H9 (cell line): ENCODE measurements at places on chromosomes 5 and 9. TPM values are rescaled to one million over a fixed set of nuclear protein-coding genes. Genes with fewer than 3 reads are reported as not detected.

Gene MCTP1
- total RNA-seq = 2.5 and 3.0 TPM in 2 replicates

DNA sequence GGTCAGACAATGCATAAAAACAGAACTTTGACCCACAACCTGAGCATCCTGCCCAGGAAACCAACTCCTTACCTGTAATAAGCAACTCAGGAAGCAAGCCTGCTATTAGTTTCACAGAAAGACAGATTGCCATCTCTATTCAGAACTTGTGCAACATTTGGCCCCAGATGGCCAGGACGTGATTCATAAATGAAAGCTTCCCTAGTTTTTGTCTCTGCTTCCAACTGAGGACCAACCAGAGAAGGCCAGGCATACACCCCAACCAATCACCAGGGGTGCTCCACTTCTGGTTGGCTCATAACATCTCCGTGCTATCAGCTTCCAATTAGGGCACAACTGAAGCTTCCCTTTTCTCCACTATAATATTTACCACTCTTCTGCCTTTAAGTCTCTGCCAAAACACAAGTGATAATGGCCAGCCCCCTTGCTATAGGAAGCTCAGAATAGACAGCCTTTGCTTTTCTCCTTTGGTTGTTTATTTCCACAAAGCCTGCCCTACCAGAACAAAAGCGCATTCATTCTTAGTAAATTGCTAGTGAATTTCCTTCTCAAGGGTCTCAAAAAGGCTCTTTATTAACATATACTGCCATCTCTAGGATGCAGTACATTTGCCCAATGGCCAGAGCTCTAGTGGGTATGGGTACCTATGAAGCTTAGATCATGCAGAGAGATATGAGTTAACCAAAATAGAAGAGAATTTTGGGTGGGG lies 289.7 kb upstream of the DAP start:
- H3K27ac ChIP-seq = no peak overlapping the region
- H3K27me3 ChIP-seq = no peaks in the 10 kb centered on the region
- no peaks in the 10 kb centered on the region for H3K36me3 ChIP-seq
- no peak overlapping the region for H3K4me3 ChIP-seq
- DNase-seq = no peak
- H3K4me1 ChIP-seq = no peaks in the 10 kb centered on the region

Gene GZMA
- not detected in 2 replicates for total RNA-seq

DNA sequence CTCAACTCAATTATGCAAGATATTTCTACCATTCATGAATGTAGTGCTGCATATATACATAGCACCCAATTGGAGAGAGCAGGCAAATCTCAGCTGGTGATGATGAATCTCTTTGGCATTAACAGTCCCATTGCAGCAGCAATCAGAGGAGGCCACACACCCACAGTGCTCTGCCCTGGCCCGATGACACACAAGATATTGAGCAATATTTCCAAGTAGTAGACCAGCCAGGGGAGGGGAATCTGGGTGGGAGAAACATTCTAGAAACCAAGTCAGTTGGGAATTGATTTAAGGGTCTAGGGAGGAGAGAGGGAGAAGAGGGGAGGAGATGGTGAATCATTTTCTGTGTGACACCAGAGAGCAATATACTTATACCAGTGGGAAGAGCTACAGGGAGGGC lies 14.9 kb upstream of the C5orf63 start:
- no peaks in the 10 kb centered on the region; the same call in 1 of the 2 replicates for H3K27me3 ChIP-seq
- H3K36me3 ChIP-seq = no peaks in the 10 kb centered on the region
- no peak for DNase-seq
- no peak overlapping the region for H3K27ac ChIP-seq
- peaks cover 6% of the 10 kb centered on the region; the same call in 1 of the 2 replicates for H3K4me1 ChIP-seq

Gene SLC22A4
- 0.70 and 0.72 TPM in 2 replicates for total RNA-seq

- no peaks in the 10 kb centered on the region for H3K27me3 ChIP-seq
- H3K4me1 ChIP-seq = no peaks in the 10 kb centered on the region
- H3K4me3 ChIP-seq = no peak overlapping the region
- H3K36me3 ChIP-seq = no peaks in the 10 kb centered on the region
Measured at GRCh38 chr9:114085387-114085789, 7.3 kb upstream of the AMBP start.

GRCh38 chr5:2721385-2722138 lies 29.9 kb downstream of the IRX2 start:
- no peak overlapping the region for H3K27ac ChIP-seq
- H3K27me3 ChIP-seq = no peaks in the 10 kb centered on the region
- no peaks in the 10 kb centered on the region for H3K36me3 ChIP-seq
- no peak overlapping the region for H3K4me3 ChIP-seq
- no peaks in the 10 kb centered on the region for H3K4me1 ChIP-seq

DNA sequence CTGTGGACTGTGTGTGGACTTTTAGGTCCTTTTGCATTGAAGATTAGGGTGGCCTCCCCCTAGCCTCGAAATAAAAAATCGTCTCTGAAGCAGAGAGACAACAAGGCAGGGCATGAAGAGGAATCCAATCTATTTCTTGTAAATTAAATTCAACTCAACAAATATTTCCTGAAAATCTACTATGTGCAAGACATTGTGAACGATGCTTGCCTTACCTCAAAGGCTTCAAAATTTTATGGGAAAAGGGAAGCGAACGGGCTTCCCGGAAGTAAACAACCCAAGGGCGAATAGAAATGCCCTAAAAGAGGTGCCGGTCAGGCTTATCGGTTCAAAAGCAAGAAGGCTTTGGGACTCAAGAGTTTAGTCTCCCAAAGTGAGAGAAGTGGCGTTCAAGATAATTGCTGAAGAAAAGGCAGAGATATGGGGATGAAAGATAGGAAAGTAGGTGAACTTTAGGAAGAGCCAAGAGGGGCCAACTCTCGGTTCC lies 525 bp downstream of the KIF24 start:
- no peak for DNase-seq
- no peaks in the 10 kb centered on the region; the same call in 1 of the 2 replicates for H3K4me1 ChIP-seq
- no peaks in the 10 kb centered on the region for H3K27me3 ChIP-seq
- no peak overlapping the region for H3K27ac ChIP-seq

DNA sequence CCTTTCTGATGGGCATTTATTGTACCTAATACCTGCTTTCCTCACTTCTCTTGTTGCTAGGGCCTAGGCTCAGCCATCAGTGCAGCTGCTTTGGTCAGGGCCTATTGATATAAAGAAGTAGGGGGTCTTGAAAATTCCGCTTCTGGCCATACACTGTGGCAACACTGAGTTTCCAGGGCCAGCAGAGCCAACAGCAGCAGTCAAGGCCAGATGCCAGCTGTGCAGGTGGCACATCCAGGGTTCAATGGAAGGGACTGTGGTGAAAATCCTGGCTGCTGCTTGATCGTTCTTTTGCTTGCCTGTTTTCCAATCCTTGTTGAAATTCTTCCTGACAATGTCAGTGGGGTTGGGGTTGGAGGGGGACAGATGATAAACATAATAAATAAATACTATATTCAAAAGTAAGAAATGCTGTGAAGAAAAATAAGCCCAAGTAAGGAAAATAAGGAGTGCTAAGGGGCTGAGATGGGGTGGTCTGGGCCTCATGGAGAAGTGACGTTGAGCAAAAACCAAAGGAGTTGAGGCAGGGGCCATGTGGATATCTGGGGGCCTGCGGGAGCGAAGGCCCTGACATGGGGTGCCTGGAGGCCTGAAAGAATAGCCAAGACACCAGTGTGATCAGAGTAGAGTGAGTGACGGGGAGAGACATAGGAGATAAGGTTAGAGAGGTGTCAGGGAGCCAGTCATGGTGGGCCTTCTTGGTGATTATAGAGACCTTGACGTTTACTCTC lies 91.0 kb upstream of the ALDH1B1 start:
- H3K27ac ChIP-seq = no peak overlapping the region
- H3K36me3 ChIP-seq = no peaks in the 10 kb centered on the region
- H3K27me3 ChIP-seq = no peaks in the 10 kb centered on the region
- no peak for DNase-seq
- H3K4me3 ChIP-seq = no peak overlapping the region

Gene COMMD10
- 29.4 and 33.9 TPM in 2 replicates for total RNA-seq

GRCh38 chr5:57561231-57561842 lies 78.7 kb upstream of the ACTBL2 start:
- H3K27ac ChIP-seq = no peak overlapping the region
- no peak for DNase-seq
- no peaks in the 10 kb centered on the region for H3K36me3 ChIP-seq
- no peaks in the 10 kb centered on the region for H3K27me3 ChIP-seq

DNA sequence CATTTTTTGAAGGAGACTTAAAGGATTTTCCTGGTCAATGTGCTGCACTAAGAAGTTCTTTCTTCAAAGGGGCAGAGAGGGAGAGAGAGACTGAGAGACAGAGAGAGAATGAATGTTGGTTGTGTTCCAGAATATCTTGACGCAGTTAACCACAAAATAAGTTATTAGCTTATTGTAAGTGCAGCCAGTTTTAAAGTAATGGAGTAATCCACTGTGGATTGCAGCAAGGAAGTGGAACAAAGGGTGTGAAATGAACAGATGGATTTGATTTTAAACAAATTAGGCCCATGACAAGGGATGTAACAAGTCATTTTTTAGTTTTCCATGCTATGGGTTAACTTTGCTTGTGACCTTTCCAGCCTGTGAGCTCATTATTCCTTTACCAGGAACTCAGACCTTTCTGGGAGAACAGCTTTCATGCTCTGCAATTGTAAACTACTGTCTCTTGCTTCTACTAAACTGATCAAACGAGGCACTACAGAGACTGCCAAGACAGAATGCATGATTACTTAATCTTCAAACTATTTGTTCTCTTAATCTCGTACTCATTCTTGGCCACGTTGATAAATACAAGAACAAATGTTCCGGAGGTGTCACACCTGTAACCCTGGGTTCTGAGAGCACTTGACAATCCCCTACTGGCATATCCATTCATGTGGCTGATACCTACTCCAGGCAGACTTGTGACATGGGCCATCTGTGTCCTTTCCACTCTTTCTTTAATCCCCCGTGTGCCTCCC lies 131.1 kb downstream of the TLE1 start:
- H3K4me1 ChIP-seq = peaks cover 4% of the 10 kb centered on the region; the same call in 1 of the 2 replicates
- no peak for DNase-seq
- no peaks in the 10 kb centered on the region for H3K36me3 ChIP-seq
- H3K27me3 ChIP-seq = no peaks in the 10 kb centered on the region
- H3K27ac ChIP-seq = no peak overlapping the region
